ENCODE measurements at places on chromosomes 5 and 9.

GRCh38 chr5:21774281-21774680 lies 1078.9 kb downstream of the CDH12 start:
- no peak for DNase-seq

- no peak for DNase-seq
Observed at GRCh38 chr5:137822984-137823383, 44.7 kb upstream of the MYOT start.

DNA sequence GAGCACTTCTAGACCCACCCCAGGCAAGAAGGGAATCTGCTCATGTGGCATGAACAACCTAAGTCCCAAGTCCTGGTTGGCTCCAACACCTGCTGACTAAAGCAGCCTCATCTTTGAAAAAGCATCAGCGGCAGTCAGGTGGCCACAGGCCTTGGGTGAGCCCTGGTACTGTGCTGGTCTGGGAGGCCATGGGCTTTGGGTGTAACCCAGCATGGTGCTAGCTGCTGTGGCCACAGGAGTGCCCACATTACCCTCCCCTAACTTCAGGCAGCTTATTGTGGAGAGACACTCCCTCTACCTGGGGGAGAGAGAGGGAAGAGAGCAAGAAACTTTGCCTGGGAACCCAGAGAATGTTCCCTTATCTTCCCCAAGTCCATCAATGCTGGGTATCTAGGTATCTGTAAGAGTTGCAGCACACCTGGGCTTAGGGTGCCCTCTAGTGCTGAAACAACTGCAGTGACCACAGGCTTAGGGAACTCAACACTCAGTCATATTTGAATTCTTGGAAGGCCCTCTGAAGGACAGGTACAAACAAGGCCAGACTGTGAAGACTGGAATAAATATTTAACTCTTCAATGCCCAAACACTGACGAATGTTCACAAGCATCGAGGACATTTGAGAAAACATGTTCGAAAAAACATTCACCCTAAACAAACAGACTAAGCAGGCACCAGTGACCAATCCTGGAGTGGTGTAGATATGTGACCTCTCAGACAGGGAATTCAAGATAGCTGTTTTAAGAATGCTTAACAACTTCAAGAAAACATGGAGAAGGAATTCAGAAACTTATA lies 69.9 kb upstream of the OR2K2 start:
- DNase-seq = no peak

DNA sequence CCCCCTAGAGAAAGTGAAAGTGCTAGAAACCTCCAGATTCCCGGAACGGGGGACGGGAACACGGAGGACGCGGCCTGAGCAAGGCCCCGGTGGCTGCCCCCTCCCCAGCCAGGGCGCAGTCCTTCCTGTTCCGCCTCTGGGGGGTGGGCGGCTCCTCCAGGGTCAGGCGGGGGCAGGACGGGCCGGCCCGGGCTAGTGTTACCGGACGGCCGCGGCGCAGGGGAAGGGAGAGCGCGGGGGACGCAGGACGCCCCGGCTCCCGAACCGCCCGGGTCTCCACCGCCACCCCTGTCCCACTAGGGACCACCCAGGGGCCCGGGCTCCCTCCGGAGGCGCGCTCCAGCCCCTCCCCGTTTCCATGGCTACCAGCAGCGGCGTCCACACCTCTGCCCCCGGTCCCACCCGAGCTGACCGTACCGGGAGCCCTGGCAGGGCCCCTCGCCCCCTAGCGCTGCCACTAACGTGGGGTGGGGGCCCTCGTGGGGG lies 579 bp downstream of the SLC12A7 start:
- DNase-seq = no peak

DNA sequence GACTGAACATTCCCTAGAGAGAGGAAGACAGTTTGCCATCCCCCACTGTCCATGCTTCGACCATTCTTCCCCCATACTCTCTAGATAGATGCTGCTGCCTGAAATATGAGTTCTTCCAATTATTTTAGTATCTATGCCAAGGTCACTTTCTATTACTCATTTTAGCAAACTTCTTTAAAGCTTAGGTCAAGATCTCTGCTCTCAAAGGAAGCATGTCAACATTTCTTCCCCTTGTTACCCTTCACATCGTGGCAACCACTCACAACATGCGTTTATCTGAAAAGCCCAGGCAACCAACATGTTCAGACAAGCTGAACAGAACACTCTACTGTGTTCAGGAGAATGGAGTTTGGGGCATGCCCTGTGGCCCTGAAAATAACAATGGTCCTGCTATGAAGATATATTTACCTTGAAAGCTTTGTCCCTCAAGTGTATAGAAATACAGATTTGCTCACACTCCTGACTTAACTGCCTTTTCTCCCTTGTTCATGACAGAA lies 138.4 kb upstream of the KIF2A start:
- peak; percentile 54 for DNase-seq

- no peak for DNase-seq
Observed at GRCh38 chr5:134534726-134535110, 9.2 kb downstream of the JADE2 start.

DNA sequence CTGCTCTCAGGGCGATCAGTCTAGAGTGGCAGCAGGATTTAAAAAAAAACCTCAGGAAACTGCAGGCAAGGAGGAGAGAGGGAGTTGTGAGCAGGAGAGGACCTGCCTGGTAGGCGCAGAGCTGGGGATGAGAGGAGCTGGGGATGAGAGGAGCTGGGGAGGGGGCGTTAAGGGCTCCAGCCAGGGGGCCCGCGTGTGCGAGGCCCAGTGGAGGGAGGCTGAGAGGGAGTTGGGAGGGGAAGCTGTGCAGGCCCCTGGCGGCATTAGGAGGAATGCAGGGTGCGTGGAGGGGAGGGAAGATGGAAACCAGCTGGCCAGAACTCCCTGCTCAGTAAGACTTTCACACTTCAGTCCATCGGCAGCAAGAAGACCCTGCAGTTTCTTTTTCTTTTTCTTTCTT lies 45.2 kb upstream of the HMCN2 start:
- no peak for DNase-seq

DNA sequence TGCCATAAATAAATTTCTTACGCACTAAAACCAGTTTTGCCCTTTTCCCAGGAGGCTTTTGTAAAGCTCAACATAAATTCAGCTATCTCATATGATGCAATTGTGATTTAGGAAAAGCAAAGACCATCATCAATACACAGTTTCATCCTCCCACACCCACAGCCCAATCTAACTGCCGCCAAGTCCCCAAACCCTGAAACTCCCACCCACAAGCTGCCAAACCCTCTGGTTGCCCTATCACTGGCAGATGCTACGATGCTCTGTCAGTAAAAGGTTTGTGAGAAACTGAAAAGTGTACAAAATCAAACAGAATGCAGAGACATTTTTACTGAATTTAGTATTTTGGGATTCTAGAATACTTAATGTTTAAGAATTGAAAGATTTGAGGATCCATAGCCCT lies 42.8 kb upstream of the NR4A3 start:
- DNase-seq = no peak

- DNase-seq = no peak
Observed at GRCh38 chr9:84620338-84620737, 49.2 kb upstream of the NTRK2 start.

GRCh38 chr5:9505225-9505624 lies 40.6 kb downstream of the SEMA5A start:
- DNase-seq = no peak

GRCh38 chr9:110031511-110032173 lies 176.3 kb downstream of the C9orf152 start:
- DNase-seq = no peak

DNA sequence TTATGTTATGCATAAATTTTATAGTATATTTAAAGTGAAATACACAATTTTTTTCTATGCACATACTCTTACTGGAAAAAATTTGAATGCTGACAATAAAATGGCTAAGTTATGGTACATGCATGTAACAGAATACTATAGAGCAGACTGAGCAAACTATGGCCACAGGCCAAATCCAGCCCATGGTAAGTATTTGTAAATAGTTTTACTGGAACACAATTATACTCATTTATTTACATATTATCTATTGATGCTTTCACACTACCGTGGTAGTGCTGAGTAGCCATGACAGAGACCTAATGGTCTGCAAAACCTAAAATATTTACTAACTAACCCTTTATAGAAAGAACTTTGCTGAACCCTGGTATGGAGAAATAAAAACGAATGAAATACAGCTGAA lies 45.7 kb downstream of the TEX10 start:
- no peak for DNase-seq

GRCh38 chr9:113616116-113616515 lies 152.6 kb downstream of the RGS3 start:
- DNase-seq = no peak

Data from DMS79 (cell line).